ENCODE measurements at places on chromosomes 4 and X. TPM values are rescaled to one million over a fixed set of nuclear protein-coding genes. Genes with fewer than 3 reads are reported as not detected.

Gene PNMA3
- 0.09 TPM for total RNA-seq

Gene TREX2
- 1.5 TPM for total RNA-seq

Gene IL2RG
- total RNA-seq, result not detected

Gene AMBN
- not detected for total RNA-seq

Gene CXCL11
- 0.13 TPM for total RNA-seq

Gene SULT1B1
- total RNA-seq, result not detected

Gene CACNA1F
- total RNA-seq, result not detected

Gene PPP1R2C
- not detected for total RNA-seq

Gene RRH
- not detected for total RNA-seq

Gene ADH7
- not detected for total RNA-seq

Gene CENPI
- total RNA-seq, result 13.9 TPM

Gene KDR
- total RNA-seq, result not detected

Gene CPLX1
- 0.64 TPM for total RNA-seq

Gene CFI
- 0.65 TPM for total RNA-seq

Gene TMEM31
- total RNA-seq, result not detected

Gene F11
- not detected for total RNA-seq

Gene NEUROG2
- not detected for total RNA-seq

Gene ELF4
- 28.7 TPM for total RNA-seq

Gene UGT2B10
- total RNA-seq, result 0.15 TPM

Gene TLR10
- not detected for total RNA-seq

Gene STARD8
- total RNA-seq, result 1.7 TPM

Gene IL15
- 13.5 TPM for total RNA-seq

Gene CFP
- total RNA-seq, result 1.2 TPM

Gene BBS12
- 3.0 TPM for total RNA-seq

Gene SSX2
- not detected for total RNA-seq

Gene MGARP
- total RNA-seq, result 0.30 TPM

Gene DCAF8L2
- total RNA-seq, result not detected

Gene PPARGC1A
- total RNA-seq, result 0.10 TPM

Gene GPR34
- total RNA-seq, result not detected

Gene SLC10A6
- not detected for total RNA-seq

Gene SLC10A4
- total RNA-seq, result 7.5 TPM

Gene ALPK1
- 1.9 TPM for total RNA-seq

Gene SHROOM2
- total RNA-seq, result 0.73 TPM

Gene TIGD4
- total RNA-seq, result not detected

Gene AFAP1
- 17.9 TPM for total RNA-seq

Gene HTN1
- total RNA-seq, result not detected

Gene MAGED4B
- 10.4 TPM for total RNA-seq

Gene MSANTD1
- 0.20 TPM for total RNA-seq

Gene F8A3
- total RNA-seq, result 0.55 TPM

Gene ABLIM2
- total RNA-seq, result 4.4 TPM

Gene MAGED4
- total RNA-seq, result 10.2 TPM

Gene YIPF6
- 33.2 TPM for total RNA-seq

Gene NKRF
- 16.8 TPM for total RNA-seq

Gene MXD4
- total RNA-seq, result 21.3 TPM

Gene MTNR1A
- 1.2 TPM for total RNA-seq

Gene ZDHHC9
- total RNA-seq, result 49.6 TPM

Gene CT47B1
- total RNA-seq, result not detected

Gene HSFX3
- not detected for total RNA-seq

Gene MORC4
- total RNA-seq, result 33.4 TPM

Gene KCNIP4
- not detected for total RNA-seq

Gene DCTD
- 73.1 TPM for total RNA-seq

Gene UGT2B11
- total RNA-seq, result not detected

All from A549 treated with Mapracorat at 1 μM for 4 hours (cell line).